ENCODE measurements at places on chromosomes 4 and X. TPM values are rescaled to one million over a fixed set of nuclear protein-coding genes. Genes with fewer than 3 reads are reported as not detected.

Gene TMEM271
- 5.4 TPM for total RNA-seq

DNA sequence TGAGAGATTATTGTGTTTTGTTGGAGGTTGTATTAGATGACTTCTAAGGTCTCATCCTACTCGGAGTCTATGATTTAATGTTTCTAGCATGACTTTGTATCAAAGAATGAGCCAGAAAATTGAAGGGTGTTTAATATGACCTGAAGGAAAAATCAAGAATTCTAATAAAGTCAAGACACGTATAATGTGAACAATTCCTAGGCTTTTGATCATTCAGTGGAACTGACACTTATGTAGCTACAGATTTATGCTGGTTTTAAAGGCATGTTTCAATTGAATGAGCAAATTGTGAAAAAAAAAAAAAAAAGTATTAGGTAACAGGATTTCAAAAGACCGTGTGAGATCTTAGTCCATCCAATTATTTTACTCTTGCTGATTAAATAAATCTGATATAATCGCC is 64.9 kb downstream of the GRID2 start:
- DNase-seq, result no peak

- no peak for DNase-seq
Observed at GRCh38 chr4:22493523-22493922, 22.3 kb downstream of the ADGRA3 start.

- no peak for DNase-seq
Observed at GRCh38 chrX:152299787-152300186, 151.3 kb downstream of the GABRA3 start.

GRCh38 chr4:22607382-22607781 is 85.4 kb upstream of the GBA3 start:
- peak; percentile 4 for DNase-seq

Gene GIMD1
- total RNA-seq, result not detected

DNA sequence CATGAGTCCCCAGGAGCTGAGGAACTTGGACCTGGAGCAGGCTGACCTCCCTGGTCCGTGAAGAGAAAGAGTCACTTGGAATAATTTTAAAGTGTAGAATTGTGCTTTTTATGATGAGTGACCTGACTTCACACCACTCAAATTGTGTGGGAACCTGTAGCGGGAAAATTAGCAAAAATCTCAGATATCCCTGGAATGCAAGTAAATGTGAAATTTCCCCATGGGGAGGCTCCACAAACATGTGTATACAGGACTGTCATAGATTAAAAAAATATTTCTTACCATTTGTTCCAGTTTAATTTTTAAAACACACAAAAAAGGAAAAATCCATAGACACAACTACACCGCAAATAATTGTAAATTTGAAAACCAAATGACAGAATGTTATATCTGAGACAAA is 1079.6 kb upstream of the PABPC4L start:
- DNase-seq, result no peak

DNA sequence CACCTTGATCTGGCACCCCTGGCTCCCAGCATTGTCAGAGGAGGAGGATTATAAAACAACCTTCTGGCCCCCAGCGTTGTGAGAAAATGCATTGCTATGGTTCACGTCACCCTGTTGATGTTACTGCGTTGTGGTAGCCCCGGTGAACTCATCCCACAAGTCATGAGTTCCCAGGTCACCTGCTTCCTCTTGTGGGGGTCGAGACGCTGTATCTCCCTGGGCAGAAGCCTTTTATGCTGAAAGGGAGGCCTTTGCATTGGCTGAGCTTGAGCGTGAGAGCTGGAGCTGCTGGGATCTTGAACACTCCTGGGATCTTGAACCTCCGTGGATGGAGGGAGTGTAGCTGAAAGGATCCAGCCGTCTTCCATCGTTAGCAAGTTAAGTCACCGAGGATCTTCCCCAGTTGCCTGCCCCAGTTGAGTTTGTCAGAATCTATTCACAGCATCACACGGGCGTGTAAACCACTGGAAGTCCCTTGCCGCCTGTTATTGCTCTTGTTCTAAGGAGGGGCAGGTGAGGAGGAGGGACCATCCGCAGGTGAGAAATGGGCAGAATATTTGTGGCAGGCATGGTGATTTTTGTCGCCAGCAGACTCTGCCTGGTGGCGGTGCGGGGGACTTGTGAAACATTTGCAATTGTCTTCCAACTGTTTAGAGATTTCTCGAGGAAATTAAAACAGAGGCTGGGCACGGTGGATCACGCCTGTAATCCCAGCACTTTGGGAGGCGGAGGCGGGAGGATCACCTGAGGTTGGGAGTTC is 299.9 kb downstream of the ASMT start:
- no peak for DNase-seq

DNA sequence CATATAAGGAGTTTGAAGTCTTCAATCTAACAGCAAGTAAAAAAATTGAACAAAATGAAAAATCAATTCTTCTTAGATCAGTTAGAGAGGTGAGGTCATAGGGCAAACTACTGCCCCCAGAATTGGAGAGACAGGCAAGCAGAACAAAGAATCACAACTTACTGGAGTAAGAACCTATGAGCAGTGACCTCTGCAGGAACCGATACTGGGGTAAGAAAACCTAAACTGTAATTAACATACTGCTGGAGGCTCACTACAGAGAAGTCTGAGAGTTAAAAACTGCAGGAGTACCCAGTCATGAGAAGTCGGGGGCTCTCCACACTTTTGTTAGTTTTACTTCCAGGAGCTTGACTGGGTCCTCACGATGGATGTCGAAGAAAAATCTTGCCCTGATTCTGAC is 16.0 kb downstream of the CLDN22 start:
- no peak for DNase-seq

DNA sequence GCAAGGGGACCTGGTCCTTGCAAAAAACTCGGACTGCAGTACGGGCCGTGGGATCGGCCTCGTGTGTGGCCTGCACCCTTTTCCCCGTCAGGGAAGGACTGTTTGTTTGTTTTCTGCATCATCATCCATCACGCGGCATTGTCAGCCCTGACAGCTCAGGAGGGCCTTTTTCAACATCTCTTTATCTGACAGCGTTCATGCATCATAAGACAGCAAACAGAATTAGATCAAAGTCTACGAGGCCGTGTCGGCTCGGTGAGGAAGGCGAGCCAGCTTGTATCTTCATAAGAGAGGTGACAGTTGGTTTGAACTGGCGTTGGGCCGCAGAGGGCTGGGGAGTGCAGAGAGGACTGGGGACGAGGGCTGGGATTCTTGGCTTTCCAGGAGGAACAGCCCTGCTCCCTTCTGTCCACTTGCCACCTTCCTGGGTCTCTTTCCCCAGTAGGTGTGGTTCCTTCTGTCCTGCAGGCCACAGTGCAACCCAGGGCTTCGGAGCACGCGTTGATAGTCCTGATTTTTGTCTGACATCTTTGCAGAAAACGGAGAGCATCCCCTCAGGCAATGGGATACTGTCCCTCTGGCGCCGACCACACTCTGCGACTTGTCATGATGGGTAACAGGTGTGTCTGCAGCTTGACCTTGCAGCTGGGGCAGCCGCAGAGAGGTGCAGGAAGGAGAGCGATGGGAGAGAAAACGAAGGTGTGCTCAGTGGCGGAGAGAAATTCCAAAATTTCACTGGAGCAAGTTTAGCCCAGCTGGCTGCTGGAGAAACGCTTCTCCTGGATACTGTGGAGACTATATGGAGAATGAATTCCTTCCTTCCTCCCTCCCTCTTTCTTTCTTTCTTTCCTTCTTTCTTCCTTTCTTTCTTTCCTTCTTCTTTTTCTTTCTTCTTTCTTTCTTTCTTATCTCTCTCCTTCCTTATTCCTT is 104.0 kb upstream of the SHOX start:
- no peak for DNase-seq

DNA sequence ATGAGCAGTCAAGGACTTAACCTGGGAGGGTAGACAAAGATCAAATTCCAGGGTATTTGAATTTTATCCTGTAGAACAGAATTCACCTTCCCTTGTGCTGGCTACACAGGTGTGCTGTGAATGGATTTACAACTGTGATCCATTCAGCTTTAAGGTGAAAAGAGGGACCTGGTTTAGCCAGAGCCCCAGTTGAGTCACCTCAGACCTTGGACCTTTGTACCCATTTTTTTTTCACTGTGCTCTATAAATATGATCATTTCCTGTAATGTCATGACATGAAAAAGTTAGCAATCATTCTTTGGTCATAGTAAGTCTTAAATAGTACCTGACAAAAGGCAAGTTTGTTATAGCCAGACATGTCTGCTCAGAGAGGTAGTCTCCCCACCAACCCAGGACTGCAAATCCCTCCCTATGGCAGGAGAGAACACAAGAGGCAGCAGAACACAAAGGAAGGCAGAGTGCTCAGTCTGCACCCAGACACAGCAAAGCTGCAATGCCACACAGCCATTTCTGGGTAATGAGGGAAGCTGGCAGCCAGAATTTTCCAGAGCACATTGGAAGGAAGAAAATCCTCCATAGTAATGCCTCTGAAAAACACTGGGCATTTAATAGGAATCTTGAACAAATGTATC is 77.9 kb downstream of the CXXC4 start:
- no peak for DNase-seq

- no peak for DNase-seq
Observed at GRCh38 chr4:146333187-146333894, 119.0 kb downstream of the REELD1 start.

Gene MAGEA12
- total RNA-seq, result not detected

Gene RAB40AL
- total RNA-seq, result not detected

Gene RASL11B
- total RNA-seq, result not detected

Gene ANOS1
- total RNA-seq, result 0.06 TPM

GRCh38 chr4:8582941-8583654 is 2.9 kb downstream of the GPR78 start:
- no peak for DNase-seq
